ENCODE measurements at places on chromosomes 7 and 10. TPM values are rescaled to one million over a fixed set of nuclear protein-coding genes. Genes with fewer than 3 reads are reported as not detected.

GRCh38 chr10:124534826-124535601 lies 73.4 kb downstream of the LHPP start:
- H3K27ac ChIP-seq = no peak overlapping the region
- H3K27me3 ChIP-seq = no peaks in the 10 kb centered on the region
- no peaks in the 10 kb centered on the region for H3K4me1 ChIP-seq
- H3K4me3 ChIP-seq = no peak overlapping the region
- H3K36me3 ChIP-seq = no peaks in the 10 kb centered on the region
- DNase-seq = no peak

DNA sequence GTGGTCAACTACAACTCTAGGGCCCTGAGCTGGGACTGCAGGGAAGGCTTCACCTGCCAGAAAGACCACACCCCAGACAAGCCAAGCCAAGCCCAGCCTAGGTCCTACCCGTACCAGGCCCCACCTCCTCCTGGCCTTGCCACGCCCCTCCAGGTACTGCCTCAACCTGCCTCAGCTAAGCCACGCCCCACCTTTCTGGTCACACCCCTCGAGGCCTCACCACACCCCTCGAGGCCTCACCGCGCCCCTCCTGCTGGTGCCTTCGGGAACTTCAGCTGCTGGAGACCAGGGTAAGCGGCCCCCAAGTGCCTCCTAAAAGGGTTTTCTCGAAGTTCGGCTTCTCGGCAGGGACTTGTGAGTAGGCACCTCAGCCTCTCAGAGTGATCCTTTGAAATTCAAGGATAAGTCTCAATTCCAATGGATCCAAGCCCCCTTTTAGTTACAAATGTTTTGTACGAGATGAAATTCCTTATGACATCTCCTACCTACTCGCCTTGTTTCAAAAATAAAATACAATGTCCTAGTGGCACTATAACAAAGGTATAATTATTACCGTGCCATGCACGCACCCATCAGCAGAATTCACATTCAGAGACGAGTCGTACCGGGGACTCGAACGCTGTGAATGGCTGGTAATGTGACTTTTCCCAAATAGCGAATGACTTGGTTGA lies 171.2 kb downstream of the ARHGAP21 start:
- DNase-seq = no peak
- H3K27me3 ChIP-seq = no peaks in the 10 kb centered on the region
- no peak overlapping the region for H3K27ac ChIP-seq
- no peak overlapping the region for H3K4me3 ChIP-seq
- H3K4me1 ChIP-seq = no peaks in the 10 kb centered on the region

- peak; percentile 12 for DNase-seq
- H3K4me3 ChIP-seq = no peak overlapping the region
- H3K4me1 ChIP-seq = peaks cover 2% of the 10 kb centered on the region
These were observed 197.5 kb downstream of the MALRD1 start for GRCh38 chr10:19245889-19246752.

DNA sequence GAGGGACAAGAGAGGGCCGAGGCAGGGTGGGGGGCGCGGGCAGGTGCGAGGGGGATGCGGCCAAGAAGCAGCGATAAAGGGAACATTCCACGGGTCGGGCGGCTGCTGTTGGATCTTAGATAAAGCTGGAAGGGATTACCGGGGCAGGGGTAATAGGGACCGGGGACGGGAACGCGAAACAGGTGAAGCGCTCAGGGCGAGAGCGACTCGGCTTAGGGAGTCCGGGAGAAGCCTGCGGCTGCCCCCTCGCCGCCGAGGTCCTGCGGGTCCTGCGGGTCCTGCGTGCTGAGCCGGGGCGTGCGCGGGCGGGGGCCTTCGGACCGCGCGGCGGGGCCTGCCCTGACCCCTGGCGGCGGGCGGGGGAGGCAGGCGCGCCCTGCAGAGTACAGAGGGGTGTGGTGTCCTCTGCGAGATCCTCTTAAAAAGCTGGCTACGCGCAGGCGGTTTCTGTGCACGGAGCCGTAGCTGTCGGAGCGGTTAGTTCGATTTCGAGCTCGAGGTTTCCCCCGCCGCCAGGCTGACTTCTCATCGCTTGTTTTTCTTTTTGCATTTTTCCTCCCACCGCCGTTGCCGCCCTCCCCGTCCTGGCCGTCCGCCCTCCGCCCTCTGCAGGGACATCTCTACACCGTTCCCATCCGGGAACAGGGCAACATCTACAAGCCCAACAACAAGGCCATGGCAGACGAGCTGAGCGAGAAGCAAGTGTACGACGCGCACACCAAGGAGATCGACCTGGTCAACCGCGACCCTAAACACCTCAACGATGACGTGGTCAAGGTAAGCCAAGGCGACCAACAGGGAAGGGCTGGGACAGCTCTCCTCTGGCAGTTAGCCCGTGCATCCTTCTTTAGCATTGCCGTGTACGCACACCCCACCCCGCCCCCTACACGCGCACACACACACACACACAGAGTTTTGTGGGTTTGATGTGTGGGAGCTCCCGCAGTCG lies 1.4 kb downstream of the CAV1 start:
- H3K27me3 ChIP-seq = no peaks in the 10 kb centered on the region
- peaks cover 6% of the 10 kb centered on the region for H3K36me3 ChIP-seq
- peak overlapping the region; percentile 86 for H3K27ac ChIP-seq
- peak; percentile 93 for DNase-seq
- peaks cover 4% of the 10 kb centered on the region for H3K4me1 ChIP-seq

DNA sequence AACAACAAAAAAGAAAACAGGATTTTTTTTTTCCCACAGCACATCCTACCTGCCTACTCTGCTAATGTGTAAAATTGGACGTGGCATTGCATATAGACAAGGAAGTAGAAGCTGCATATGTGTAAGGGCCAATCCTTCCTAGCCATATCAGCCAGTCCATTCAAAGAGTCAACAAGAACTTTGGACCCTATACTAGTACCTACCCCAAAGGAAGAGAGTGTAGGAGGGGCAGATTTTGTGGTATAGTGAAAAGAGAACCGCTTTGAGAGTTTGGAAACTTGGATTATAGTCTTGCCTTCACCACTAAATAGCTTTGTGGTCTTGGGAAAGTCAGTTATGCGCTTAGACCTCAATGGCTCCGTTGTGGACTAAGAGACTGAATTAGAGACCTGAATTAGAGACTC lies 12.1 kb upstream of the MCU start:
- no peak overlapping the region for H3K4me3 ChIP-seq
- no peak overlapping the region for H3K27ac ChIP-seq
- no peaks in the 10 kb centered on the region for H3K27me3 ChIP-seq
- no peak for DNase-seq
- H3K4me1 ChIP-seq = no peaks in the 10 kb centered on the region
- no peaks in the 10 kb centered on the region for H3K36me3 ChIP-seq

DNA sequence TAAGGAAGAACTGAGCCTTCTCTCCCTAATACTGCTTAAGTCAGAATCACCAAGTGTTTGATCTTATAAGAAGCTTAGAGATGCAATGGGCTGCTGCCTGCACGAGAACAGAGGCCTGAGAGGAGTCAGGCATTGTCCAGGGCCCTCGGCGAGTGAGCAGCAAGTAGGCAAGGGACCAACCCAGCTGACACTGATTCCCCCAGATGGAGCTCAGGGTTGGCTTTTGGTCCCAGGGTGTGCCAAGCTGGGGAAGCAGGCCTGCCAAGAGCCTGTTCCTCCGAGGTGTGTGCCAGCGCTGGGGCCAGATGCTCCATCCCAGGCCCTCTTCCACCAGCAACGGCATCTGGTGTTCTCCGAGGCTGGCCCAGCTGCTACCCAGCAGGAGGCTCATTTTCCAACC lies 222.0 kb upstream of the ZMIZ1 start:
- H3K4me3 ChIP-seq = no peak overlapping the region
- no peaks in the 10 kb centered on the region for H3K4me1 ChIP-seq
- H3K27me3 ChIP-seq = peaks cover 15% of the 10 kb centered on the region
- no peak for DNase-seq
- no peaks in the 10 kb centered on the region for H3K36me3 ChIP-seq
- no peak overlapping the region for H3K27ac ChIP-seq

DNA sequence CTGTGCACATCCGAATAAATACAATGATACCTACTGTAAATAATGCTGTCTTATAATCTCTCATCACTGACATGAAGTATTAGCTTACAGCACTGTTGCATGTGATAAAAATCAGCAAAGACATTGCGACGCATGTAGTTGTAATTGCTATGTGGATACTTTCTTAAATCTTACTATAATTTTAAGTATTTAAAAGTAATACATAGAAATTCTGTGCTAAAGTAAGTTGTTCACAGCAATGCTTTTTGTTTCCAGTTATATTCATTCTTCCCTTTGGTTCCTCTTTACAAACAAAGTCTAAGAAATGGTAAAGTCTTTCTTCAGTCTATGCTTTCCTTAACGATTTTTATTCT lies 113.7 kb upstream of the DGKB start:
- no peak overlapping the region for H3K27ac ChIP-seq
- no peaks in the 10 kb centered on the region for H3K4me1 ChIP-seq
- DNase-seq = no peak
- H3K4me3 ChIP-seq = no peak overlapping the region

DNA sequence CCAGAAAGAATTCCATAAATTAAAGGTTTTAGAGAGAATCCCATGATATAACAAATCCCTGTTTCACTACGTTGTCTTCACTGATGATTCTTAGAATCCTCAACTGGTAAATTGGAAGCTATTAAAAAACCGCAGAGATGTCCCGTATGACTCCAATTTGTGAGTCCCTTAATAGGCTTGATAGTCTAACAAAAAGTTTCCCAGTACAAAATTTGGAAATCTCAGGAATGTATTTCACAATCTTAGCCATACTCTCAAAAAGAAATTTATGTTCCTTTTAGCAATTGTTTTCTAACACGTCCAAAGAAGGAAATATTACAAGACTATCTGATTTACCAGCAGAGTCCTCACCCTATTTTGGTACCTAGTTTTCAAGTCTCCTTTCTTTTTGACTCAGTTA lies 2.5 kb downstream of the TES start:
- peak overlapping the region; percentile 30 for H3K27ac ChIP-seq
- H3K27me3 ChIP-seq = no peaks in the 10 kb centered on the region
- peaks cover 6% of the 10 kb centered on the region for H3K4me1 ChIP-seq
- peak overlapping the region; percentile 82 for H3K4me3 ChIP-seq
- no peaks in the 10 kb centered on the region for H3K36me3 ChIP-seq
- DNase-seq = no peak

DNA sequence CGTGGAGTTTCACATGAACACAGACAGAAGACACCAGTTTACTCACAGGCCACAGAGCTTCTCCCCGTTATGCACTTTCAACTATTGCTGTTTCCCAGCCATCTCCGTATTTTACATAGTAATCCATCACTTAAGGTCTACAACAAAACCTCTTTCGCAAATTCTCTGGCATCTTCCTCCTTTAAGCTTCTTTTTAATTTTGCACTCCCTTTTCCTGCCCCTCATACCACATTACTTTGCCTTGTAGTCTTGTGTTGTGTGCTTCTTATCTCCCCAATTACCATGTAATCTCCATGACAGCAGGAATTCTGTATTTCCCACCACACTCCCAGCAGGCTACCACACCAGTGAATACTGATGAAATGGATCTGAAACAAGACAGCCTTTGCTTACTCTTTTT lies 87.3 kb downstream of the ODAD2 start:
- peak; percentile 64 for DNase-seq
- no peak overlapping the region for H3K27ac ChIP-seq
- no peaks in the 10 kb centered on the region for H3K36me3 ChIP-seq
- no peaks in the 10 kb centered on the region for H3K27me3 ChIP-seq

DNA sequence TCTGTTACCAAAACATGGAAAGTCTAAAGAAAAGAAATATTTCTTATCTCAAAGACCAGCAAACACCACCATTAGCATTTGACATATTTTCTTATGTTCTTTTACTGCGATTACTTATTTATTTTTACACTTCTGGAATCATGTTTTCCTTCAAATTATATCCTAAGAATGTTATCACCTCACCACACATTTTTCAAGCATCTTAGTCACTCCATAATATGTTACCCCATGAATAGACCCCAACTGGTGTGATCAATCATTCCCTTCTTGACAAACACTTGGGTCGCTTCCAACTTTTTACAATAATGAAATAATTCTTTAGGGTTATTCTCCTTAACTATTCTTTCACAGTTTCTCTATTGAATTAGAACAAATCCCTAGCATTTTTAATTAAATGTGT lies 67.4 kb downstream of the AMPH start:
- H3K27ac ChIP-seq = no peak overlapping the region
- no peak overlapping the region for H3K4me3 ChIP-seq
- H3K36me3 ChIP-seq = no peaks in the 10 kb centered on the region
- H3K4me1 ChIP-seq = no peaks in the 10 kb centered on the region
- no peak for DNase-seq

GRM8 gene
- not detected for polyA plus RNA-seq

GRM3 gene
- not detected for polyA plus RNA-seq

PHKG1 gene
- polyA plus RNA-seq = 0.41 TPM

ABHD11 gene
- polyA plus RNA-seq = 6.5 TPM

GPR158 gene
- polyA plus RNA-seq = not detected

All from fibroblast of lung (primary cell).